ENCODE measurements at places on chromosomes 2 and 18.

DNA sequence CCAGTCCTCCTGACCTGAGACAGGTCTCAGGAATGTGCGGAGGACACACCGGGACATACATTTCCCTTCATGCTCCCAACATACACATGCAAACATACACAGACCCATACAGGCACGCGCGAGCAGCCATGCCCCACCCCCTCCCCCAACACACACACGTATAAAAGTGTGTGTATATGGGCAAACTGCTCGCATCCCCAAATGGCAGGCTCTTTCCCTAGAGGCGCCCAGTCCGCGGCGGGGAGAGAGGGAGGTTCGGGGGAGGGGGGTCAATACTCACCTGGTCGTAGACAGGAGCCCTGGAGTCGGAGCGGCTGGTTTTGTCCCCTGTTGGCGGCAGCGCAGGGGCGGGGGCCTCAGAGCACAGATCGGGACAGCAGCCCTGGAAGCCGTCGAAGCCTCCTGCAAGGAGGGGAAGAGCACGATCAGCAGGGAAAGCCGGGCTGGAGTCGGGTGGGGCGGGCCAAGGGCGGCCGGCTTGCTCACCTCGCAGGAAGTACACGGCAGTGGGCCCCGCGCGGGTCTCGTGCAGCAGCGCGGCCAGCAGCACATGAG is 682 bp downstream of the DUSP2 start:
- peak; percentile 15 for DNase-seq

GRCh38 chr2:235981631-235982030 is 186.6 kb downstream of the GBX2 start:
- DNase-seq = no peak

GRCh38 chr2:212721026-212721451 is 182.4 kb upstream of the ERBB4 start:
- no peak for DNase-seq

- no peak for DNase-seq
Measured at GRCh38 chr18:272650-273049, 4.8 kb upstream of the THOC1 start.

DNA sequence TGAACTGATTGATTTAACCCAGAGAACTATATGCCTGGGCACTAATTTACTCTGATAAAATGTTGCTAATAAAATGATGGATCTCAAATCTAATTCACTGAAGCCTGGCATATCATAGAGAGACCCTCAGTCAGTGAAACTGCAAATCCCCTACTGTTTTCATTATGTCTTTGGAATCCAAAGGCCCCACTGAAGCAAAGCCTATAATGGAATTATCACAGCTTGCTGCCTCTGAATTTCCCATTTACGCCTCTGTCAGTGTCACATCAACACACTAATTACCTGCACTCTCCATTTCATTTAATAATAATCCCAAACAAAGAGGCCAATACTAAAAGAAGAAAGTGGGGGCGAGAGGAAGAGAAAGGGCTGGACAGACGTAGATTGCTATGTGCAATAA is 470.9 kb downstream of the MBD2 start:
- DNase-seq = no peak

DNA sequence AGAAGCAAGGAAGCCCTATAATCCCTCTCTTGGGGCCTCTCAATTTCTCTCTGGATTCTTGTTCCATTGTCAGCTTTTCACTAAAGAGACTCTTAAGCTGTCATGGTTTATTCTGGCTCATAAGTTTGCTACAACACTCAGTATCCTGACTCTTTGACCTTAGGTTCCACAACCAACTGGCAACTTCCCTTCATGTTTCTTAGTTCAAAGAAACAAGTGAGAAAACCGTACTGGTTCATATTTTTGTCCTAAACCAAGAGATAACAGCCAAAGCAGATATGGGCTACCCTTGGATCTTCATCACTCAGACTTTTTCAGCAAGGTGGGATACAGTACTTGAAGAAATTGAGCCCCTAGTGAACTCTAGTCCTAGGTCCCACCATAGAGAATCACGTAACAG is 109.9 kb upstream of the CRIM1 start:
- no peak for DNase-seq

GRCh38 chr2:217948897-217949296 is 53.9 kb downstream of the TNS1 start:
- DNase-seq = no peak

- no peak for DNase-seq
Measured at GRCh38 chr18:44195394-44196140, 485.1 kb upstream of the SETBP1 start.

DNA sequence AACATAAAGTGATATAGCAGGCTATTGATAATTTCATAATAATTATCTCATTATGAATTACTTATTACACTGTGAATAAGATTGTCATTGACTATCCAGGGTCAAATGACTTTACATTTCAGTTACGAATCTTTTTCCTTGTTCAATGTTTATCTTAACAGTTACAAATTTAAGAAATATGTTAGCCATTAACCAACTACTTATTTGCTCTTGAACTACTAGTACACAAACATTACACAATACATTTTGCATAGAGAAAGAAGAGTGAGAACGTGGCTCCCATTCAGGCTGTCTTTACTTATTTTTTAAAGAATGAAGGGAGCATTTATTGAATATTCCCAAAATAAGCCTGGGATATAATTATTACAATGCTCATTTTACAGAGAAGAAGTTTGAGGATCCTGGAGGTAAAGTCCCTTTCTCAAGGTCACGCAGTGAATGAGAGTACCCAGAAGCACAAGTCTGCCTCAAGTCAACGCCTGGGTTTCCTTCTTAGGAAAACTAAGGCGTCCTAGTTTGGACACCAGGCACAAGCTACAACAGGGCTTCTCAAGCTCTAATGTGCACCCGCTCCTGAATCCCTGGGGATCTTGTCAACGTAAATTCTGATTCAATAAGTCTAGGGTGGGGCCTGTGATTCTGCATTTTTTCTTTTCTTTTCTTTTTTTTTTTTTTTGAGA is 164.2 kb downstream of the FIGN start:
- no peak for DNase-seq

GRCh38 chr2:3469486-3469885 is 49.8 kb downstream of the ADI1 start:
- no peak for DNase-seq

GRCh38 chr2:63053889-63054602 is 3.4 kb downstream of the OTX1 start:
- DNase-seq = peak; percentile 77

GRCh38 chr2:55729136-55729685 is 35.6 kb upstream of the PNPT1 start:
- no peak for DNase-seq

DNA sequence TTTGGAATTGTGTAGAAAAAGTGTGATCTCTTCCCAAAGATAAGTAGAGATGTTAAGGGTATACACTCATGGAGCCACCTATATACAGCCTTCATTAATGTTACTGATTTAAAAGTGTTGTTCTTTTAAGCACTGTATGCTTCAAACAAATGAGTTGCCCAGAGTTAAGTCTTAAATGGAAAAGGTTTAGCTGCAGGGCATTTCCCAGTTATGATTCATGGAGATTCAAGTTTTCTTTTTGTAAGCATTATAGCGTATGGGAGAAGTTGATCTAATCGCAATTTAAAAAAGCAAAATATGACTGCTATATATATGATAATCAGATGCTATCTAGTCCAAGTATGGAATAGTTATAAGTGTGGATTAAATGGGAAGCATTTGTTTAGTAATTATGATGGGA is 4.8 kb downstream of the PDK1 start:
- DNase-seq = no peak
